ENCODE measurements at places on chromosomes 3 and 15. TPM values are rescaled to one million over a fixed set of nuclear protein-coding genes. Genes with fewer than 3 reads are reported as not detected.

- H3K4me1 ChIP-seq = no peaks in the 10 kb centered on the region
- H3K4me3 ChIP-seq = no peak overlapping the region
- no peak for DNase-seq
- no peak overlapping the region for H3K27ac ChIP-seq
These were observed 92.1 kb upstream of the GADL1 start for GRCh38 chr3:30986551-30986950.

Gene FOXB1
- 0.09 TPM for polyA plus RNA-seq

GRCh38 chr3:161540594-161540993 is 44.0 kb downstream of the OTOL1 start:
- H3K4me1 ChIP-seq = no peaks in the 10 kb centered on the region
- no peaks in the 10 kb centered on the region for H3K27me3 ChIP-seq
- DNase-seq = no peak
- H3K27ac ChIP-seq = no peak overlapping the region
- no peaks in the 10 kb centered on the region for H3K36me3 ChIP-seq
- no peak overlapping the region for H3K4me3 ChIP-seq

GRCh38 chr15:44427756-44428724 is 611 bp downstream of the CTDSPL2 start:
- peak overlapping the region; percentile 95 for H3K27ac ChIP-seq
- H3K27me3 ChIP-seq = no peaks in the 10 kb centered on the region
- peaks cover 4% of the 10 kb centered on the region for H3K36me3 ChIP-seq
- DNase-seq = no peak
- no peaks in the 10 kb centered on the region for H3K4me1 ChIP-seq

- DNase-seq = peak; percentile 46
- H3K36me3 ChIP-seq = peaks cover 10% of the 10 kb centered on the region
- no peak overlapping the region for H3K4me3 ChIP-seq
- H3K27me3 ChIP-seq = no peaks in the 10 kb centered on the region
These were observed 90.8 kb downstream of the PGPEP1L start for GRCh38 chr15:98916826-98917225.
